Liver (tissue), 10 donors: ENCODE measurements at places on chromosomes 3 and 15. TPM values are rescaled to one million over a fixed set of nuclear protein-coding genes. Genes with fewer than 3 reads are reported as not detected.

HES1 gene
- polyA plus RNA-seq = 12.5 TPM

C3orf52 gene
- polyA plus RNA-seq = 0.10 TPM

HAPLN3 gene
- 0.21 TPM for polyA plus RNA-seq

BNC1 gene
- polyA plus RNA-seq = 0.07 TPM

COLQ gene
- 2.6 TPM for polyA plus RNA-seq

PEX11A gene
- 31.3 TPM for polyA plus RNA-seq

CASR gene
- 0.12 TPM for polyA plus RNA-seq

LRRC49 gene
- polyA plus RNA-seq = 0.20 TPM

GTPBP8 gene
- 8.4 TPM for polyA plus RNA-seq

ST8SIA2 gene
- not detected for polyA plus RNA-seq

MBNL1 gene
- polyA plus RNA-seq = 25.9 TPM

ISLR gene
- polyA plus RNA-seq = 3.9 TPM

NR2F2 gene
- 12.0 TPM for polyA plus RNA-seq

EFCC1 gene
- 0.33 TPM for polyA plus RNA-seq

CYP11A1 gene
- 1.5 TPM for polyA plus RNA-seq

PRICKLE2 gene
- 0.97 TPM for polyA plus RNA-seq

CEMIP gene
- 0.19 TPM for polyA plus RNA-seq

ATP13A5 gene
- not detected for polyA plus RNA-seq

PAK6 gene
- polyA plus RNA-seq = 0.17 TPM

BSN gene
- polyA plus RNA-seq = 0.32 TPM

CATSPER2 gene
- 0.74 TPM for polyA plus RNA-seq

GP5 gene
- polyA plus RNA-seq = 0.15 TPM

GOLGA6L26 gene
- not detected for polyA plus RNA-seq

AADACL2 gene
- polyA plus RNA-seq = not detected

MRPL3 gene
- polyA plus RNA-seq = 35.7 TPM

SLC15A2 gene
- 0.20 TPM for polyA plus RNA-seq

MEIS2 gene
- 3.9 TPM for polyA plus RNA-seq

THAP10 gene
- polyA plus RNA-seq = 0.76 TPM

NIPA2 gene
- polyA plus RNA-seq = 11.7 TPM

TAGLN3 gene
- not detected for polyA plus RNA-seq

SLC51A gene
- 41.3 TPM for polyA plus RNA-seq

RASGRP1 gene
- 0.43 TPM for polyA plus RNA-seq

CAV3 gene
- polyA plus RNA-seq = not detected

CYFIP1 gene
- 29.3 TPM for polyA plus RNA-seq

METTL6 gene
- 3.1 TPM for polyA plus RNA-seq

ISLR2 gene
- 0.03 TPM for polyA plus RNA-seq

PEAK1 gene
- polyA plus RNA-seq = 1.8 TPM

COL8A1 gene
- polyA plus RNA-seq = 1.1 TPM

LRRK1 gene
- 1.2 TPM for polyA plus RNA-seq

XIRP1 gene
- polyA plus RNA-seq = 0.01 TPM

MYO5C gene
- 3.4 TPM for polyA plus RNA-seq

MAN2A2 gene
- 17.3 TPM for polyA plus RNA-seq

MESP2 gene
- polyA plus RNA-seq = 0.03 TPM

FBXO40 gene
- polyA plus RNA-seq = not detected

ELL3 gene
- 0.74 TPM for polyA plus RNA-seq

TMEM266 gene
- not detected for polyA plus RNA-seq

SV2B gene
- polyA plus RNA-seq = not detected

IL16 gene
- polyA plus RNA-seq = 4.1 TPM
